ENCODE measurements at places on chromosomes 4 and X.

- no peak for DNase-seq
Observed at GRCh38 chr4:111697176-111697942, 447.9 kb upstream of the FAM241A start.

DNA sequence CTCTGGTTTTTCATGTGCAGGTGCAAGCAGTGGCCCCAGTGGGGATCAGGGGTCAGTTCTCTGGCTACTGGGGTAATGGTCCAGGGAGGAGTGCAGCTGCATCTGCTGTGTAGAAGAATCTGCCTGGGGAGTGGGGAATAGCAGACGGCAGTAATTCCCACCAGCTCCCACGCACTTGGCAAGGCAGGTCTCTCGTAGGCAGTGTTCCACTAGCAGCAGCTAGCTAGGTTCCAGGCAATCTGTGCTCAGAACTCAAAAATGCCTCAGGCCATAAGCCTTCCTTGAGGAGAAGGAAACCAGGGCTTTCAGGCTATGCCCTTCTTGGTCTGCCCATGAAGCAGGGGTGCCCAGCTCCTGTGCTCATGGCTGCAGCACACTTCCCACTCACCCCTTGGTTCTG lies 38.8 kb downstream of the DCLK2 start:
- no peak for DNase-seq

- no peak for DNase-seq
Observed at GRCh38 chr4:88900432-88900831, 156.6 kb downstream of the FAM13A start.

- DNase-seq: no peak
Observed at GRCh38 chr4:159010100-159010499, 92.8 kb upstream of the RAPGEF2 start.

DNA sequence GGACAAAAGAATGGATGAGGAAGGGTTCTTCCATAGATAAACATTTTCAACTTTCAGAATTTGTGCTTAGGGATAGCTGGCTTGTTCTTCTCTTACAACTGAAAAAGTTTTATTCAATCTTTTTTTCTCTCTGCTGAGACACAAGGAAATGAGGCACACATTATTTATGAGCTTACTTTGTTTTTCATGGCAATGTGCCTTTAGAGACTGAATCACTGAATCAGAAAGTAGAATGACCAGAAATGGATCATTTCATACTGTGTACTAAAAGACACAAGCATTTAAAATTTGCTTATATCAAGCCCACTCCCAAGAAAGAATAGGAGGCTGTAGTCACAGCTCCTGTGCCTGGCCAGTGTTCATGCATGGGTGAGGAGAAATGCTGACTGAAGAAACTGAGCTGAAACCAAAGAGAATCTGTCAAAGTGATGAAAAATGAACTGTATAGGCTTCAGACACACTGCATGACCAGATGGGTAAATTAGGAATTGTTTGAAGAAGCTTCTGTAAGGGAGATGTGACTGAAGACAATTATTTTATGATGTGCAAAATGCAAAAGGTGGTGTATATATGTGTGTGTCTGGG lies 413.8 kb downstream of the RAPGEF2 start:
- DNase-seq: no peak

DNA sequence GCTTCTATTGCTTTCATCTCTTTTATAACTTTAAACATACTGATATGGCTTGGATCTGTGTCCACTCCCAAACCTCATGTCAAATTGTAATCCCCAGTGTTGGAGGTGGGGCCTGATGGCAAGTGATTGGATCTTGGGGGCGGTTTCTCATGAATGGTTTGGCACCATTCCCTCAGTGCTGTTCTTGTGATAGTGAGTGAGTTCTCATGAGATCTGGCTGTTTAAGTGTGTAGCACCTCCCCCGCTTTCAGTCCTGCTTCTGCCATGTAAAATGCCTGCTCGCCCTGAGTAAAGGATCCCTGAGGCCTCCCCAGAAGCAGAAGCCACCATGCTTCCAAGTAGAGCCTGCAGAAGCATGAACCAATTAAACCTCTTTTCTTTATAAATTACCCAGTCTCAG lies 17.7 kb downstream of the MND1 start:
- DNase-seq: peak; percentile 47

GRCh38 chrX:132842460-132843238 lies 115.8 kb downstream of the HS6ST2 start:
- no peak for DNase-seq

DNA sequence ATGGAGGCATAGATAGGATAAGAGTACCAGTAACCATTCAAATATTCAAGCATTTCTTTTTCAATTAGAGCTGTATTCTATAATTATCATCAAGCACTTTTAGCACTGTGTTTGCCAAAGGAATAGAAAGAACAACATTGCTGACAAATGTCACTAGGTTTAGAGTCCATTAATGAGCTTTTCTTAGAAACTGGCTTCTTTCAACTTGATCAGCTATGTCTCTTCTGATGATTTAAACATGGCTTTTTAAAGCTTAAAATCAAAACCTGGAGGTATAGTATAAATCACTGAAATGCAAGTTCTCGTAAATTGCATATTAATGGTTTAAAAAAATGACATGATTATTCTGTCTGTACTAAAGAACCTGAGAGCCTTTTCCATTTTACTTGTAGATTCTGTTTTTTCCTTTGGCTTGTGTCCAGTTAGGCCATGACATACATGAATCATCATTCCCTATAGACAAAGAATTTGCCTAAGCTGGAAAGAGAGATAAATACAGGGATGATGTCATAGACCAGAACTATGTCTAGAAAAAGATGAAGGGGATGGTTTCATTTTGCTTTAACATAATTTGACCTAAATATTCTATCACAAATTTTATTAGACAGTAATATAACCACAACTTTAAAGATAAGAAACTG lies 340.1 kb upstream of the CTSO start:
- no peak for DNase-seq

DNA sequence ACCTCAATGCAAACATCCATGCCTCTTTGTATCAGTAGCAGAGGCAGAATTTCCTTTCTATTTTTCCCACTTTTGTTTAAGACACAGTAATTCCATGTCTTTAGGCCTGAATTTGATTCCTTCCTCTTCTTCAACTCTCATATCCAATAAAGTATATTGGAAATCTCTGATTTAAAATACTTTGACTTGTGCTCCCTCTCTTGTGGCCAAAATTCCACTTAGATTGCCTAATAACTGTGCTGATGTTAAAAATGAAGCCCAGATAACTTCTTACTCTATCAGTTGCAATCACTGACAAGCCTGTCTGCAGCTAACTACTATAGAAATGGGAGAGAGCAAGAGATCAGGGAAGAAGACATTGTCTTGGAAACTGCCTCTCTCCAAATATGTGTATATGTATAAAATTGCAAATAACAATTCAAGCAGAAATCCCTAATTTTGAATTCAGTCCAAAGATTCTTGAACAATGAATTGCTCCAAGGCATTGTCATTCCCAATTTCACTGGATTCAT lies 163.5 kb upstream of the SPIN4 start:
- DNase-seq: no peak

- DNase-seq: no peak
Observed at GRCh38 chrX:6382284-6382683, 152.6 kb downstream of the VCX3A start.

DNA sequence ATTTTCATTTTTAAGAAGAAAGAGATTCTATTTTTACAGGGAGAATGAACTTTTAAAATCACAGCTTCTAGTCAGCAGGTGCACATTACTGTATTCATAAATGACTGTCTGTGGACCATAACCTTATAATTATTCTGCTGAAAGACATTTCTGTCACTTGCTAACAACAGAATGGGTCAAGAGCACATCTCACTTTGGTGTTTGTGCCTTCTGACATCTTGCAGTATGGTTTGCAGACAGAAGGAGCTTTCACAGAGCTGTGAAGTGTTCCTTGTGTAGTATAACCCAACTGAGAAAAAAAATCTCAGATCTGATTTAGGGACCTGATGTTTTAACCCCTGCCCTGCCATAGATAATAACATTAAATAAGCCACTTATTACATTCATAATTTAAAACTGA lies 131.4 kb upstream of the CTSO start:
- DNase-seq: no peak

DNA sequence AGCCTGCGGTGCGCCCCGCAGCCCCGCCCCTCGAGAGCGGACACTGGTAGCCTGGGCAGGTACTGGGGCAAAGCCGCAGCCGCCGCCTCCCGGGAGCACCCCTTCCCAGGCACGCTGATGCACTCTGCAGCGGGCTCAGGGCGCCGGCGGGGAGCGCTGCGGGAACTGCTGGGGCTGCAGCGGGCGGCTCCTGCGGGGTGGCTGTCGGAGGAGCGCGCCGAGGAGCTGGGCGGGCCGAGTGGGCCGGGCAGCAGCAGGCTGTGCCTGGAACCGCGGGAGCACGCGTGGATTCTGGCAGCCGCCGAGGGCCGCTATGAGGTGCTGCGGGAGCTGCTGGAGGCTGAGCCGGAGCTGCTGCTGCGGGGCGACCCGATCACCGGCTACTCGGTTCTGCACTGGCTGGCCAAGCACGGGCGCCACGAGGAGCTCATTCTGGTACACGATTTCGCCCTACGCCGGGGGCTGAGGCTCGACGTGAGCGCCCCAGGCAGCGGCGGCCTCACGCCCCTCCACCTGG lies 401 bp downstream of the SOWAHD start:
- no peak for DNase-seq

DNA sequence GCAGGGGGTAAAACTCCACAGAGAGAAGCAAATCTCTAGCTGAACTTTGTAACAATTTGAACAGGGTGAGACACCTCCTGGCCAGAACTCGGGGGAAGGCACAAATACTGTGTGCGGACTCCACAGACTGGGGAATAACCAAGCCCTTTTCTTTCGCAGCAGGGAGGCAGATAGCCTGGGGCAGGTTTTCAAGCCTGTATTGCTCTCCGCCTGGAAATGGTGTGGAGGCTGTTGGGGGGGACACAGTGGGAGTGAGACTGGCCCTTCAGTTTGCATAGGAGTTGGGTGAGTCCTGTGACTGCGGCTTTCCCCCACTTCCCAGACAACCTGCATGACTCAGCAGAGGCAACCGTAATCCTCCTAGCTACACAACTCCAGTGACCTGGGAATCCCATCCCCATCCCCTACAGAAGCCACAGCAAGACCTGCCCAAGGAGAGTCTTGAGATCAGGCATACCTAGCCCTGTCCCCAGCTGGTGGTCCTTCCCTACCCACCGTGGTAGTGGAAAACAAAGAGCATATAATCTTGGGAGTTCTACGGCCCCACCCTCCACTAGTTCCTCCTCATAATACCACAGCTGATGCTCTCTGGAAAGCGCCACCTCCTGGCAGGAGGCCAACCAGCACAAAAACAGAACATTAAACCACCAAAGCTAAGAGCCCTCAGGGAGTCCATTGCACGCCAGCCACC lies 12.9 kb upstream of the SMPX start:
- no peak for DNase-seq

DNA sequence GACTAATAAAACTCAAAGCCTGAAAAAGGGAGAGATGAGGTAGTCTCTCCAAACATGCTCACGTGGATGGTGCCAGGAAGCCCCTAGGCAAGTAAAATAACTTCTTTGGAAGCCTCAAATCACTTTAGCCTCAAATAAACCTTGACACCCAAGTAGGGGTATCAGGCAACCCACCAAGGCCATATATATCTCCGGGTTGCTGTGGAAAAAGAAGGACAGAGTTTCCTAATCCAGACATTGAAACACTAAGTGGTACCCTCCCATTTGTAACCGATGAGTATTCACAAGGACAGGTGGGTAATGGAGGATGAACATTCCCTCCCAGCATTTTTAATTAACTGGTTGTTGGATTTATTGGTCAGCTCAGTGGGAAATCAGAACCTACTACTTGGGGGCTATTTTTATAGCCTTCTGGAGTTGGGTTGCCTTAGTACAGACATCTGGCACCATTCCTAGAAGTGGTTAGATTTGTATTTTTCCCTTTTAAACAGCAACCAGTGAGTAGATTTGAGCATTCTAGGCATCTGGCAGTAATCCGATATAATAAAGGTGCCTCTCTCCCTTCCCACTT lies 87.7 kb downstream of the GPC3 start:
- DNase-seq: no peak

GRCh38 chr4:44869222-44869882 lies 143.0 kb upstream of the GNPDA2 start:
- DNase-seq: no peak

DNA sequence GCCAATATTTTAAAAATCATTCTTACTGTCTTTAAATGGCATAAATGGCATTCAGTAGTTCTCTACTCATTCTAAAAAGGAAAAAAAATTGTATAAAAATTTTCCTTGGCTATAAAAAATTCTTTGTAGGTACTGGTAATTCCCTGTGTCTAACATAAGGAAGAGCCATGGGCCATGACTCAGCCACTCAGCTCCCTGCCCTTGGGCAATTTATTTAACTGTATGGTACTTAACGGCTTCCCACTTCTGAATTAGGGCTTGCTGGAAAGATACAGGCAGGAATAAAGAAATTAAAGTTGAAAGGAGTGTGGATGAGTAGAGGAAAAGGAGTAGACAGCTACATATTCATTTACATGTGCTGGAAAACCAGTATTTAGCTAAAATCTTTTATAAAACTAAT lies 30.6 kb downstream of the ABHD18 start:
- no peak for DNase-seq

DNA sequence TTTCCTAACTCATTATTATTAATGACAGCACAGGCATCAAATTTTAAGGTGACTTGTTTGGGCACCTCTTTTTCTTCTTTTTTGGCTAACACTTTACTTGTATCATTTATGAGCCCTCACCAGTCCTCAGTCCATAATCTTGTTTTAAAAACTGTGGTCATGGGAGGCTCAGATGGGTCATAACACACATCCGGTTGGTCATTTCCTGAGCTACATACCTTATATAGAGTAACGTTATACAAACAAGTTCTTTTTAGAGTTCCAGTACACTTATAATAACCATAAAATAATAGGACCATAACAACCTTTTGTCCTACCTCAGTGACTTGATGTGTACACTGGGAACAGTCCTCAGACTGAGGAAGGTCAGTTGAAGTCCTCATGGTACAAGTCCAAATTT lies 21.1 kb upstream of the PLS3 start:
- DNase-seq: no peak

- no peak for DNase-seq
Observed at GRCh38 chrX:30706216-30706775, 53.1 kb downstream of the GK start.
